ENCODE measurements at places on chromosomes 12 and 14.

GRCh38 chr12:122087431-122088178 lies 9.0 kb downstream of the MLXIP start:
- no peak for DNase-seq

- no peak for DNase-seq
Observed at GRCh38 chr14:97095269-97095668, 298.1 kb downstream of the VRK1 start.

DNA sequence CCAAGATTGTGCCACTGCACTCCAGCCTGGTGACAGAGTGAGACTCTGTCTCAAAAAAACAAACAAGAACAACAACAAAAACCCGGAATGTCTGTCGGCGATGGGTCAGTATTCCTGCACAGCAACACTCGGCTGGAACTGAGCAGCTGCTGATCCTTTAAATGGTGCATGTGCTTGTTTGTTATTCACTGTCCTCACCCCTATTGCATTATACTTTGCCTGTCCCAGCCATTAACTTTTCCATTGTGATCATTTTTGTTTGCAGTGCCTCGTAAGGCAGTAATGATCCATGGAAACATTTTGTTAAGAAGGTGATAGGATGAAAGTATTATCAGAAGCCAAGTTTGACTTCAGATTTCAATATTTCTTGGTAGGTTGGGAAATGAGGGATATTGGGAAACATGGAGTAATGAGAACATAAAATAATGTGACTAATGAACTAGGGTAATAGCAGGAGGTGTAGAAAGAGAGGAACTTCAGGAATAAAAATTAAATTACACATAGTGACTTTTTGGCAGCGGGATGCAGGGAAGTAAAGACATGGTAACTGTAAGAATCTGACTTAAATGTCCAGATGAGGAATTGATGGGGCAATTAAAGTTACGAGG lies 6.1 kb downstream of the ACSS3 start:
- no peak for DNase-seq

GRCh38 chr14:68626386-68626785 lies 166.5 kb downstream of the ZFP36L1 start:
- no peak for DNase-seq

DNA sequence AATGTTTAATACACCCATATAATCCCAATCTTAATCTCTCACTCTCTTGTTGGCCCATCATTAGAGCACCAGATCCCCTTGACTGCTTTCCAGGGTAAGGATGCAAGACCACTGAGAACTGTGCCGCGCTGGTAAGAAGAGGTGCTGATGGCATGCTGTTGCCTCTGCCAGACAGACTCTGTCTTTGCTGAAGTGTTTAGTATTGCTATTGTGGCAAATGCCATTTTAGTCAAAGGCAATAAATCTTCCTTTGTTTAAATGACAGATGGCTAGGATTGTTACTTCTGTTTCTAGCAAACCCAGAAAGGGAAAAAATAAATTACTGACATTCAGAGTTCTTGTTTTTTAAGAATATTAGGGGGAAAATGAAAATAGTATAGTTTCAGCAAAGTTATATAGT lies 152.3 kb downstream of the MON2 start:
- no peak for DNase-seq
